Stimulated activated CD8-positive, alpha-beta memory T cell treated with anti-CD3 and anti-CD28 coated beads, Interleukin-4, amount 100 ng/mL, for 4 hours (primary cell): ENCODE measurements at places on chromosomes 11 and 22.

- DNase-seq, result no peak
These were observed 1.4 kb upstream of the NEFH start for GRCh38 chr22:29478326-29479276.

GRCh38 chr22:42428025-42428424, 4.2 kb downstream of the NFAM1 start:
- no peak for DNase-seq

GRCh38 chr22:46114518-46115387, 35.6 kb upstream of the PPARA start:
- no peak for DNase-seq

GRCh38 chr11:12100429-12100828, 10.0 kb upstream of the MICAL2 start:
- DNase-seq, result no peak

GRCh38 chr11:82234256-82234655, 499.4 kb downstream of the FAM181B start:
- no peak for DNase-seq

- no peak for DNase-seq
These were observed 251.8 kb upstream of the KIRREL3 start for GRCh38 chr11:127252321-127252720.
